ENCODE measurements at places on chromosomes 7 and 10. TPM values are rescaled to one million over a fixed set of nuclear protein-coding genes. Genes with fewer than 3 reads are reported as not detected.

DNA sequence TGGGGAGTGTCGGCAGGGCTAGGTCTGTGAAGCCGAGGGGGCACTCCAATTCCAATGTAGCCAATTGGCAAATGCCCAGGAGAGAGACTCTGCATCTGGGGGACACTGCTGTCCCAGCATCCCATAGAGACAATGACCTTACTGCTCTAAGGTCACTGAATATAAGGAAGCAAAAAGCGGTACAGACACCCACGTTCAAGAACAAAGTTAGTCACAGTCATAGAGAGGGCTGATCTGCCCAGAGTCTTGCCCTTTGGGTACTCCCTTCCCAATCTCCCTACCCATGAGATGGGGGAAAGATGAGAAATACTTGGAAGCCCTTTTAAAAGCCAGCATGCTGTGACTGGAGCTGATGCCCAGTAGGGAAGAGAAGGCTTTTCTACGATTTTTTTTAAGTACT, 76.3 kb upstream of the GSDME start:
- peaks cover 62% of the 10 kb centered on the region for H3K36me3 ChIP-seq
- no peak overlapping the region for H3K4me3 ChIP-seq
- no peaks in the 10 kb centered on the region for H3K27me3 ChIP-seq
- H3K27ac ChIP-seq = no peak overlapping the region

GRCh38 chr10:123166618-123167017, 12.4 kb downstream of the BUB3 start:
- DNase-seq = no peak
- H3K36me3 ChIP-seq = peaks cover 75% of the 10 kb centered on the region
- H3K27me3 ChIP-seq = no peaks in the 10 kb centered on the region
- H3K27ac ChIP-seq = no peak overlapping the region
- no peak overlapping the region for H3K4me3 ChIP-seq

DNA sequence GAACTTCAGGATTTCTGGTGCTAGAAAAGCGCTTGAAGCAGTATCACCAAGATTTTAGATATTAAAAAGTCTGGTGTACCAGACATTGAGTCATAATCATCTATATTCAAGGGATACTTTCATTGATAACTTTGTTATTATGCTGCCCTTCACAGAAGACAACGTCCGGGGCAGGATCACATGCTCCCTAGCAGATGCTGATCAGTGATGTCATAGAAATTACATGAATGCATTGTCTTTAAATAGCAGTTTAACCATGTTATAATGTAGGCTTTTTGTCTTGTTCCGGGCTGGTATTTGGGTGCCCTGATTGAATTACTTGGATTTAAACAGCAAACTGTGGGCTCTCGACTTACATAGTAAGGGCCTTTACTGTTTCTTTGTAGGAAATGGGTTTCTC, 54.0 kb downstream of the VWA2 start:
- H3K27ac ChIP-seq = no peak overlapping the region
- peaks cover 12% of the 10 kb centered on the region for H3K36me3 ChIP-seq
- H3K4me3 ChIP-seq = no peak overlapping the region
- no peaks in the 10 kb centered on the region for H3K4me1 ChIP-seq

DNA sequence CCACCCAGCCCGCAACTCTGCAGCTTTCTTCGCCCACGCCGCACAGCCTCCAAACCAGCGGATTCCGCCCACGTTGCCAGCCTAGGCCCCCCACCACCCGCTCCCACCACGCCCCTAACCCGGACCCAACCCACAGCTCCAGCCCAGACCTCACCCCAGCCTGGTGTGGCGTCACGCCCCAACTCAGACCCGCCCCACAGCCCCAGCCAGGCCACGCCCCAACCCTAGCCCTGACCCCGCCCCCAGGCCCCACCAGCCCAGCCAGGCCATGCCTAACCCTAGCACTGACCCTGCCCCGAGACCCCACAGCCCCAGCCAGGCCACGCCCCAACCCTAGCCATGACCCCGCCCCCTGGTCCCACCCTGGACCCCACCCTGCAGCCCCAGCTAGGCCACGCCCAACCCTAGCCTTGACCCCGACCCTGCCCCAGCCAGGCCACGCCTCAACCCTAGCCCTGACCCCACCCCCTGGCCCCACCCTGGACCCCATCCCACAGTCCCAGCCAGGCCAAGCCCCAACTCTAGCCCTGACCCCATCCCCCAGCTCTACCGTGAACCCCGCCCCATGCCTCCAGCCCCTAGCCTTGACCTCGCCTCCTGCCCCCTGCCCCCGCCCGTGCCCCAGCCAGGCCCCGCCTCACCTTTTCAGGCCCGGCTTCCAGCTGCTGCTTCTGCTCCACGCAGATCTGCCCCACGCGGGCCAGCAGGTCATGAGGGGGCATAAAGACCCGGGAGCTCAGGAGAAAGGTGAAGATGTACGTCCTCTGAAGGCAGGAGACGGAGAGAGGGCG, 64.0 kb downstream of the RASGEF1A start:
- no peak overlapping the region for H3K27ac ChIP-seq
- no peaks in the 10 kb centered on the region for H3K36me3 ChIP-seq
- H3K4me3 ChIP-seq = peak overlapping the region; percentile 69
- peak; percentile 40 for DNase-seq

GRCh38 chr7:37052705-37053104, 328.4 kb upstream of the AOAH start:
- peak; percentile 37 for DNase-seq
- H3K4me1 ChIP-seq = no peaks in the 10 kb centered on the region
- no peaks in the 10 kb centered on the region for H3K27me3 ChIP-seq
- no peak overlapping the region for H3K27ac ChIP-seq
- H3K4me3 ChIP-seq = no peak overlapping the region

- no peak for DNase-seq
- no peak overlapping the region for H3K27ac ChIP-seq
- H3K4me1 ChIP-seq = no peaks in the 10 kb centered on the region
Observed at GRCh38 chr7:20749906-20750305, 36.8 kb downstream of the SP8 start.

DNA sequence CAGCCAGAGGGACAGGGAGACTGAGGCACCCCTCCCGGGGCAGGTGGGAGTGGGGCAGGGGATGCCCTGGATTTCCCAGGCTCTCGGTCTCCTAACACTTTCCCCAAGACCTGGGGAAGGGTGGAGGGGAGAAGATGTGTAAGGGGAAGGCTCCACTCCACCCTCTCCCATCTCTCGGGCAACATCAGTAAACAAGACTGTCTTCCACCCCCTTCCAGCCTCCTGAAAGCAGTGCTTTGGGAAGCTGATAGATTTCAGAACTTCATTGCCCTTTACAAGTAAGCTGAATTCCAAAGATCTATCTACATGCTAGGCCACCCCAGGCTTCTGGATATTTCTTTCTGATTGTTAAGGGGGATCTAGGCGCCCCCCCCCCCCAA, 3.7 kb downstream of the FLNC start:
- no peak overlapping the region for H3K4me3 ChIP-seq
- no peak for DNase-seq
- H3K36me3 ChIP-seq = no peaks in the 10 kb centered on the region
- H3K4me1 ChIP-seq = peaks cover 14% of the 10 kb centered on the region

- H3K27ac ChIP-seq = no peak overlapping the region
- H3K4me3 ChIP-seq = peak overlapping the region; percentile 97
- no peaks in the 10 kb centered on the region for H3K27me3 ChIP-seq
- H3K36me3 ChIP-seq = peaks cover 18% of the 10 kb centered on the region
- no peak for DNase-seq
Observed at GRCh38 chr7:123746055-123746454, 2.7 kb downstream of the WASL start.

DNA sequence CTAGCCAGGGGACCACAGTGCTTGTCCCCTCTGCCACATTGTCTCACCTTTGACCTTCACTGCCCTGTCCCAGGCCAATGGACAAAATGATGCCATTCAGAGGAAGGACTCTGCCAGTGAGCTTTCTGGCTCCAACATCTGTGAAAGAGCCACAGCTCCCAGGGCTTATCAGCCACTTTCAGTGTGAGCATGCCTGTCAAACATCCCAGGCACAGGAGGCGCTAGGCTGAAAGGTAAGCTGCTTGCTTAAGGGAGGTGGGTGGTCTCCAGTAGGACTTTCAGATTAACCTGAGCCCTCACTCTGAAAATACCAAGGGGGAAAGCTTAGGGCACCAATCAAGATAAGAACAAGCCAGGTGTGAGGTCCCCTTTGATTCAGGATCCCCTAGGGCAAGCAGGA, 59.8 kb upstream of the GDF10 start:
- H3K4me1 ChIP-seq = peaks cover 9% of the 10 kb centered on the region
- DNase-seq = no peak

GRCh38 chr7:94272821-94273583, 121.7 kb upstream of the COL1A2 start:
- H3K36me3 ChIP-seq = no peaks in the 10 kb centered on the region
- H3K27ac ChIP-seq = no peak overlapping the region
- no peak for DNase-seq
- no peaks in the 10 kb centered on the region for H3K4me1 ChIP-seq
- peaks cover 4% of the 10 kb centered on the region for H3K27me3 ChIP-seq

- no peaks in the 10 kb centered on the region for H3K36me3 ChIP-seq
- no peak overlapping the region for H3K27ac ChIP-seq
- H3K4me3 ChIP-seq = no peak overlapping the region
- peaks cover 10% of the 10 kb centered on the region for H3K27me3 ChIP-seq
- no peaks in the 10 kb centered on the region for H3K4me1 ChIP-seq
- DNase-seq = no peak
Observed at GRCh38 chr10:89867964-89868363, 166.6 kb downstream of the KIF20B start.

- H3K27me3 ChIP-seq = no peaks in the 10 kb centered on the region
- H3K4me1 ChIP-seq = peaks cover 76% of the 10 kb centered on the region
- peaks cover 3% of the 10 kb centered on the region for H3K36me3 ChIP-seq
Observed at GRCh38 chr7:1046722-1047679, 2.7 kb downstream of the GPR146 start.

DNA sequence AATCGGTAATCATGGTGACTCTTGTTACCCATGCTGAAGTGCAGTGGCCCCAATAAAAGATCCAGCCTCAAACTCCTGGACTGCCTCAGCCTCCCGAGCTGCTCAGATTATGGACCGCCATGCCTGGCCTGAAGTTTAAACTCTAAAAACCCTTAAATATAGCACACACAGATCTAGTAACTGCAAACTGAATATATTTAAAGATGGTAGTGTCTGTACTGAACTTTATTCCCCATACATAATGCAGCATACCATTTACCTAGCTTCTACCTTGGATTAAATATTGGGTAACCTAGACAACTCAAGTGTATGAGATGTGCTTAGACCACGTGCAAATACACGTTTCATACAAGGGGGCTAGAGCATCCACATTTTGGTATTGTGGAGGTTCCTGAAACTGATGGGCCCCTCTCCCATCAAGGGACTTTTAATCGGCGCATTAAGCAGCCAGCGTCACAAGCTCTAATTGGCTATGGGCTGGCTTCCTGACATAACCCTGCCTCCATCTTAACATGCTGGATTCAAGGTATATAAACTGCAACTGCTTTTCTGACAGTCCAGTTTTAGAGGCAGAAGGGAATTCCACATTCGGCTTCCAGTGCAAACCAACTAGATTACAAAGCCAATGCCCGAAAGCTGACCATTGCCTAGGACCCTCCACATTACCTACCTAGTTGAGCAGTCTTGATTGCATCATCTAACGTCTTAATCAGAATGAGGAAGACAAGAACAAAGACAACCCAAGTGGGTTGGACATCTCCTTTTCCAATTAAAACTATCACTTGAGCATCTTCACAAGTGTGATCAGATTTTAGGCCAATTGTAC, 13.0 kb downstream of the HNRNPA2B1 start:
- no peak for DNase-seq
- H3K4me1 ChIP-seq = peaks cover 72% of the 10 kb centered on the region
- no peak overlapping the region for H3K4me3 ChIP-seq
- peaks cover 82% of the 10 kb centered on the region for H3K36me3 ChIP-seq
- H3K27ac ChIP-seq = peak overlapping the region; percentile 41

DNA sequence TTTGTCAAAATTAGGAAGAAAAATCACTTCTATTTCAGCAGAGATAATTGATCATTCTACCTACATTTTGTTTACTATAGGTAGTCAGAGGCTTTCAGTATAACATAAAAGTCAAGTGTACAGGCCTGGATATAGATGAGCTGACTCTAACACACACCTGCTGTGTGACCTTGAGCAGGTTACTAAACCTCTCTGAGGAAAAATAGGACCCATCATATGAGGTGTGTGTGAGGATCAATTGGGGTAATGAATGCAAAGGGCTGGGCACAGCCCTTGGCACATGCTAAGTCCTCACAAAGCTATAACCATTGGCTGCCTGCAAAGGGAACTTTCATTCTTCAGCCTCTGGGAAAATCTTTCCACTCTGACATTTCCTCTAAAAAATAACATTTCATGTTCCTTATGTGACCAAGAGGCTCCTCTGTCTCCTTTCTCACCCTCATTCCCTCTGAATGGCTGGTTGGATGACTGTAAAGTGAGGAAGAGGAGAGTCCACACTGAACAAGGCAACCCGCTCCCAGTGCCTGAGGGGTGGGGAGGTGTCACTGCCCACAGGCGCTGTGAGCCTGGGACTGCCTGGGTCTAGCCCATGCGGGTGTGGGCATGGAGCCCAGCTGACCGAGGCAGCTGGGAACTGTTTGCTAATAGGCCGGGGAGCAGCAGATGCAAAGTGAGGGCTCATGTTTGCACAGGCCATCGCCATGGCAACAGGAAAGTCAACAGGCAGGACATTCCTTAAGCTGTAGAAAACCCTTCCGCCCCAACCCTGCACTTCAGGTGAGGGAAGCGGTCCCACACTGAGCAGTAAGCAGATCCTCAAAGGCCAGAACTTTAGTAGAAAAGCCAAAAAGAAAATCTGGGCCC, 36.8 kb downstream of the MYOF start:
- no peaks in the 10 kb centered on the region for H3K36me3 ChIP-seq
- no peak for DNase-seq
- H3K4me3 ChIP-seq = no peak overlapping the region
- H3K4me1 ChIP-seq = no peaks in the 10 kb centered on the region

DNA sequence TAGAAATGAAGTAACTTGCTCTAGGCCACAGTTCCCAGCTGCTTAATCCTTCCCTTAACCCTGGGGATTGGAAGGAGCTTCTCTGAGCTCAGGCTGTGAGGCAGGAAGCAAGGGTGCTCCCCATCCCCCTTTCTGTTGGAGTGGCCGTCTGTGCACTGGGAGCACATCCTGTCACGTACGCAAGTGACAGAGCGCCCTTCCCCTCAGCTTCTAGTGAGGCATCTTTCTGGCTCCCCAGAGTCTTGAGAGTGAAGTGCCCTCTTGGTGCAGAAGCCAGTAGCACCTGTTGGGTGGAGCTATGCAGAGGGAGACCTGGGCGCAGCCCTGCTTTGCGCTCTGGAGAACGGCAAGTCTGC, 47.8 kb downstream of the SHH start:
- peak overlapping the region; percentile 70 for H3K4me3 ChIP-seq
- H3K4me1 ChIP-seq = peaks cover 75% of the 10 kb centered on the region
- DNase-seq = peak; percentile 75
- H3K27ac ChIP-seq = peak overlapping the region; percentile 97
- H3K36me3 ChIP-seq = peaks cover 57% of the 10 kb centered on the region
- H3K27me3 ChIP-seq = no peaks in the 10 kb centered on the region

Gene MMD2
- not detected for total RNA-seq

Gene OR6B1
- total RNA-seq = not detected

Gene LEP
- not detected for total RNA-seq

Gene MEIG1
- total RNA-seq = 0.82 TPM

Gene FMC1
- total RNA-seq = 7.8 TPM

Gene ELAPOR2
- total RNA-seq = 3.0 TPM

Measured in activated CD4-positive, alpha-beta T cell treated with anti-CD3 and anti-CD28 coated beads, Interleukin-2, amount 10 ng/mL, durations not matched to agents 7 days and 5 days (primary cell).